Stimulated activated CD8-positive, alpha-beta memory T cell treated with anti-CD3 and anti-CD28 coated beads, Interleukin-4, amount 100 ng/mL, for 1 hour (primary cell): ENCODE measurements at places on chromosomes 5 and 9.

DNA sequence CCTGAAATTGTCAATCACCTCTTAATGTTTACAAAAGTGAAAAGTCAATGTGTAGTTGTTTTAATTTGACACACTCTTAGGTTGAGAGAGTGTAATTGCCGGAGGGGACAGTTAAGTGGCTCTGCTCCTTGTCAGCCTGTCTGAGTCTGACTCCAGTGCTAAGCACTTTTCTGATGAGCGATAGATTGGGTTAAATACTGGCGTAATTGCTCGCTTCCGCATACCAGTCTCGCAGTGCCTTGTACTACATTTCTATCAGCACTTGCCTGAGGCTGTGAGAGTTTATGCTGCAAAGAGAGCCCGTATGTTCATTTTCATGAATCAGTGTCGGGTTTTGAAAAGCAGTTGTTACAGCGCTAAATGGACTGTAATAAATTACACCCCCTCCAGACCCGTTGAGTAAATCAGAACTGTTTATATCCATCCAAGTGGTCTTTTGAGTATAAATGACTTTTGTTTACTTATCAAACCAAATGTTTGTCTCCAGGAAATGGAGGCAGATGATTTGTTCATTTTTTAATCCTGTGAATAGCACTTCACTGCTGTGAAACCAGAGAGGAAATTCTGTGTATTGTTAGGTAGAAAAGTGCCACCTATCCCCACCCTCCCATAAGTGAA is 41.0 kb upstream of the DMRT3 start:
- no peak for DNase-seq

DNA sequence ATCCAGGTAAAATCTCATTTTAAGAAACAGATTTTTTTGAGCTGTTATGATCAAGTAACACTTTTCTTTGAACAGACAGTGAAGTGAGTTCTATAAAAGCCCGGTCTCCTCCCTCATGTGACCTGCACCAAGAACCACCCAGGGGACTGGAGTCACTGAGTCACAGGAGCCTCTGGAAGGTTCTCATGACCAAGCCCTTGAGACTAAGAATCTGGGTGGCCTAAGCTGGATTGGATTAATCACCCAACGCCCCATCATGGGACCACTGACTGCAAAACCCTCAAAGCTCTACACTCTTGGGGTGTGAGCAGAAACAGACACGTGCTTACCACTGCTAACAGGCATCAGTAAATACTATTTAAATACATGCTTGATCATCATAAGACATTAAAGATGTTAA is 48.4 kb downstream of the SECISBP2 start:
- no peak for DNase-seq

DNA sequence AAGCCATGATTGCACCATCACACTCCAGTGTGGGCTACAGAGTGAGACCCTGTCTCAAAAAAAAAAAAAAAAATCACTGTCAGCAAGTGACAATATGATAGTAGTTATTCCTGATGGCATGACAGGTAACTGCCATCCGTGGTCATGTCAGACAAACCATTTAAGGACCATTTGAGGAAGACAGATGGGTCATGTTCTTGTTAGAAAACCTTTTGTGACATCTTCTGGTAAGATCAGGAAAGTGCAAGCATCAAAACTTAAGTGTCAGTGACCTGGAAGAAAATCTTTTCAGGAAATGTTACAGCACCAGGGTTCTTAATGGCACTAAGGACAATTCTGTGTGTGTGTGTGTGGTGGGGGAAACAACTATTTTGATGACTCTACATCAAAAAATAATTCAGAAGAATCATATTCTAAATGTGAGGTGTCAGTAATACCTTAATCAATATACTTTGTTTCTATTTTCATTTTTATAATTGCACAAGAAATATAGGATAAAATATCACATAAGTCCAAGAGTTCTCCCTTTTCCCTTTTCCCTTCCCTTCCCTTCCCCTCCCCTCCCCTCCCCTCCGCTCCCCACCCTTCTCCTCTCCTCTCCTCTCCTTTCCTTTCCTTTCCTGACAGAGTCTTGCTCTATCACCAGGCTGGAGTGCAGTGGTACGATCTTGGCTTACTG is 17.8 kb downstream of the SLC38A9 start:
- no peak for DNase-seq

DNA sequence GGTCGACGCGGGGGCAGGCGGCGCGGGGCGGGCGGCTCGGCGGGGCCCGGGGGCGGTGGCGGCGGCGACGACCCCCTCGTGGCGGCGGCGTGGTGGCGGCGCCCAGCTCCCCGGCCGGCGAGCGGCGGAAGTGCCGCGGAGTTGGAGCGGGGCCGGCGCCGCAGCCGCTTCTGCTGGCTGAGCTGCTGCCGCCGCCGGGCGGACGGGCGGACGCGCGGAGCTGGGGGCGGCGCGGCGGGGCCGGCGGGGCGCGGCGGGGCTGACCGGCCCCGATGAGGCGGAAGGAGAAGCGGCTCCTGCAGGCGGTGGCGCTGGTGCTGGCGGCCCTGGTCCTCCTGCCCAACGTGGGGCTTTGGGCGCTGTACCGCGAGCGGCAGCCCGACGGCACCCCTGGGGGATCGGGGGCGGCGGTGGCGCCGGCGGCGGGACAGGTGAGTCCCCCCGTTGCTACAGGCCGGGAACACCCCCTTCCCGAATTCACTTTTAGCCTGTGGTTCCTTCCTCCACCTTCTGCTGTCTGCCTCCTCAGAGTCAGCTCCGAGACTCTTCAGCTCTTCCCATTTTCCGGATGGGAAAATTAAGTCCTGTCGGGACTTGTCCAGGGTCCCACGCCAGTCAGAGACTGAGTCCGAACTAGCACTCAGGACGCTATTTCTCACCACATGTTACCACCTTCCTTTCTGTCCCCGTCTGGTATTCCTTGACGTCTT is at the start of gene GALNT10:
GALNT10 (plus strand) TSS at position 139 of the 710 bp plus-strand sequence; CDS start at position 273, 134 bp downstream.
- no peak for DNase-seq

DNA sequence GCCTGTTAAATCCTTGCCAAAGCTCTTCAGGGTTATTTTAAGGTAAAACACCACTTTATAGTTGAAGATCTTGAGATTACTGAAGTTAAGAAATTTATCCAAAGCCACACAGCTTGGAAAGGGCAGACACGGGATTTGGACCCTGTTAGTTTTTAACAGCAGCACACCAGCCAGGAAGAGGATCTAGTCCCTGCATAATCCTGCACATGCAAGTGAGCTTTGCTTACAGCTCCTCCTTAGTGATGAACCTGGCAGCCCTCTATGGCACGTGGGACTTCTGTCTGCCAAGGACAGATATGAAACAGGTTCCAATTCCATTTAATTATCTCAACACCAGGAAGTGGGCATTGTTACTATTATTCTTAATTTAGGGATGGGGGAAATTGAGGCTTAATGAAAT is 108.7 kb downstream of the TRIM32 start:
- DNase-seq, result no peak

GRCh38 chr5:5380298-5380697 is 42.2 kb upstream of the ICE1 start:
- DNase-seq, result no peak

DNA sequence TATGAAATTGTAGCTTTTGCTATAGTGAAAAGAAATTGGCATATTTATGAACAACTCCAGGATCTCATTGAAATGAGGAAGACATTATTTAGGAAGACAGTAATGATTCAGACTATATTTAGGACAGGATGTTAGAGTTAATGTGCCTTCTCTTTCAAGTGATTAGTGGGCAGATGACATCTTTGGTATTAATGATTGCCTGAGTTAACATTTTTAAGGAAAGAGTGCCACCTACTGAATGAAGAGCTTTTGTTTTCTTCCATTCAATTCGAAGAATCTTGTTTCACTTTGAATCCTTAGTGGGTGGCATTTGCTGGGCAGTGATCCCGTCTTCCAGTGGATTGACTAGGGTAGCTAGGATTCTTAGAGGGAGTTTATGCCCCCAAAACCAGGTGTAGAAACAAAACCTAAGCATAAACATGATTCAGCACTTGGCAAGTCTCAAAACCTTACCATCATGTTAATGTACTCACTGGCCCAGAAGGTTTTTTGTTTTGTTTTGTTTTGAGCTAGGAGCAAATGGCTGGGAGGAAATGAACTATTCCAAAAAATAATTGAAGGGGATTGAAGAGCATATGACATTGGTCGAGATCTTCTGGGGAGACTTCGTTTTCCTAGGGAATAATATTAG is 23.2 kb downstream of the MAP3K1 start:
- no peak for DNase-seq

GRCh38 chr5:176864755-176865154 is 34.4 kb downstream of the HK3 start:
- DNase-seq, result no peak

GRCh38 chr5:36523450-36523849 is 83.0 kb upstream of the SLC1A3 start:
- DNase-seq, result no peak

DNA sequence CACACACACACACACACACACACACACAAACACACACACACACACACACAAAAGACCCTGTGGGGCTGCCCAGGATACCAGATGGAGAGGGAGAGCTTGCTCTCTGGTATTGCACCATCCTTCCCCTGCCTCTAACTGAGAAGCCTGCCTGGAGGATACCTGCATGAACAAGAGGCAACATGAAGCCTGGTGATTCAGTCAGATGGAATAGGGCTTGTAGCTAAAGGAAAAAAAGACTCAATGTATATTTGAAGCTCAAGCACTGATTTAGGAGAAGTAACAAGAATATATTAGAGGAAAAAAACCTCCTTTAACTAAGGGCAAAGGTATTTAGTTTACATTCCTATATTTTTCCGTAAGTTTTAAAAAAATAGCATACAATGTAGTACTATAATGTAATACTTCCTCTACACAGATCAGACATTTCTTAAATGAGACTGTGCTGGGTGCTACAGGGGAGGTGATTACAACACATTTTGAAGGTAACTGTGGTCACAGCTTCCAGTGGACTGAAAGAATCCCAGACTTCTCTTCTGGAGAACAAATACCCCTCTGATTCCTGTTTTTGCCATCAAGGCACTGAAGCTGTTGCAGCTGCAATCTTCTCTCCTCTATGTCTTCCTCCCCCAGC is 169.3 kb downstream of the DCP2 start:
- DNase-seq, result no peak

- DNase-seq, result no peak
Measured at GRCh38 chr9:93307468-93308157, 123.7 kb downstream of the WNK2 start.

DNA sequence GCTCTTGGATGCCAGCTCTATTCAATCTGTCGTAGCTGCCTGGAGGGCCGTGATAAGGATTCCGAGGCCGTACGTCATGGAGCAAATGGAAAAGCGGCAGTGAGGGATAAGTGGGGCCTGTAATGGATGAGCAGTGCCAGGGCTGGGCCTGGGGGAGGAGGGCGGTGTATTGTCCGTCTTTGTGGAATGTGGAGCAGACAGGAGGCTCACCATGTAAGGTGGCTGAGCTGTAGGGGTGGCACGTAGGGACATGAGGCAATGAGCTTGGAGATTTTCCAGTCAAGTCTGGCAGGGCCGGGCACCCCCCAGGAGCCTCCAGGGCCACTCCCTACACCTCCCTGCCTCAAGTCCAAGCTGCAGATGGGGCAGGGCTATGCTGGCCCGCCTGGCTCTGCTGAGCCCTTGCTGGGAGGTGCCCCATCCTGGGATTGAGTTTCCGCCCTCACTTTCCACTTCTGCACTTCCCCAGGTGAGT is 29.2 kb downstream of the NCS1 start:
- DNase-seq, result no peak

DNA sequence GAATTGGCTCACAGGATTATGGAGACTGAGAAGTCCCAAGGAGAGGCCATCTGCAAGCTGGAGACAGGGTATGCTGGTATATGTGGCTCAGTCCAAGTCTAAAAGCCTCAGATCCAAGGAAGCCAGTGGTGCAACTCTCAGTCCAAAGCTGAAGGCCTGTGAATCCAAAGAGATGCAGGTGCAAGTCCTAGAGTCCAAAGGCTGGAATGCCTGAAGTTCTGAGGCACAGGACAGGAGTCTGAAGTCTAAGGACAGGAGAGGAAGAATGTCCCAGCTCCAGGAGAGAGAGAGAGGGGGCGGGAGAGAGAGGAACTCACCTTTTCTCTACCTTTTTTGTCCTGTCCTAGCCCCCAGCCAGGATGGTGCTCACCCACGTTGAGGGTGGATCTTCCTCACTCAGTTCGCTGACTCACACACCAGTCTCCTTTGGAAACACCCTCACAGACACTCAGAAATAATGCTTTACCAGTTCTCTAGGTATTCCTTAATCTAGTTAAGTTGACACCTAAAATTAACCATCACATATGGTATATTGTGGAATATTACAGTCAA is 49.6 kb downstream of the KCNN2 start:
- DNase-seq, result no peak

- no peak for DNase-seq
Measured at GRCh38 chr9:72443855-72444254, 77.6 kb upstream of the TMC1 start.
